ENCODE measurements at places on chromosomes 3 and 15.

DNA sequence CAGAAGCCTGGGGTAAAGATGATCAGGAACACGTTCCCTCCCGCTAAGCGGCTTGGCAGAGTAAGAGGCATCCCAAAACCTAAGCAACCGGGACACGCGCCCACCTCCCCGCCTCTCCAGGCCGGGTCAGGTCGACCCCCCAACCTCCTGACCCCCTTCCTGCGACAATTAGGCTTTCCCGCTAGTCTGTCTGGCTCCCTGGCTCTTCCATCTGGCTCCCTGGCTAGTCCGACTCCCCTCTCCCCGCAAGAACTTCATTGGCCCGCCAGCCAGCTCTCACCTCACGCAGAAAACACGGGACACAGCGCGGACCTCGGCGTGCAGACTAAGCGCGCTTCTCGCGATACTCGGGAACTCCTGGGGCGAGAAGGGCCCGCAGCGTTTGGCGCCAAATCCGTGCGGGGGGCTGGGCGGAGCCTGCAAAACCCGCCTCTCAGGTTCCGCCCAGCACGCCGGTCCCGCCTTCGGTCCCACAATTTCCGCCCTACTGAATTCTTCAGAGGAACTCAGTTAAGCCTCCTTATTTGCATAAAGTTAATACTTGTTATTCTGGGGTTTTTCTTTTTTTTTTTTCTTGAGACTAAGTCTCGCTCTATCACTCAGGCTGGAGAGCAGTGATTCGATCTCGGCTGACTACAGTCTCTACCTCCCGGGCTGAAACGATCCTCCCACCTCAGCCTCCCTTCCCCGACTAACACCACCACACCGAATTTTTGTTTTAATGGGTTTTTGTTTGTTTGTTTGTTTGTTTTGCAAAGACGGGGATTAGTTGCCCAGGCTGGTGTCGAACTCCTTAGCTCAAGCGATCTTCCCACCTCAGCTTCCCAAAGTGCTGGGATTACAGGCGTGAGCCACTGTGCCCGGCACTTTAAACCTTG is at the start of gene TIPIN:
TIPIN (minus strand) TSS at position 327 of the 878 bp plus-strand sequence. CDS start 3,738 bp downstream, outside the sequence.
- DNase-seq, result peak; percentile 98

DNA sequence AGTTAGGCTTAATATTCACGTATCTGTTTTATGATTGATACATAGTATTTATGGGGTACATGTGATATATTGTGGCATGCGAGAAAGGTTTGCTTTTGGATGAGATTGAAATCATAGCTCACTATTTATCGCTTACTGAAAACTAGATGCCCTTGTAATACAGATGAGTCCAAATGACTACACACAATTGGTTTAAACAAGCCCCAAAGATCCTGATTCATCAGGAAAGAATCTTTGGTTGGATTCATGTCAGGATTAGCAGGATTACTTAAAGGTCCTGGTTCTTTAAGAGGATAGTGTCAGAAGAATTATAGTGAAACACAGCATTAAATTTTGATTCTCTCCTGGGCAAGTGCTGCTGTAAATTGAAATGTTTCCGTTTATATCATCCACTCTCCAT is 18.6 kb upstream of the AADAC start:
- DNase-seq, result no peak

- DNase-seq, result no peak
These were observed 33.4 kb downstream of the EIF3J start for GRCh38 chr15:44570361-44570760.

- DNase-seq, result no peak
These were observed 206.3 kb upstream of the TP63 start for GRCh38 chr3:189424922-189425321.

DNA sequence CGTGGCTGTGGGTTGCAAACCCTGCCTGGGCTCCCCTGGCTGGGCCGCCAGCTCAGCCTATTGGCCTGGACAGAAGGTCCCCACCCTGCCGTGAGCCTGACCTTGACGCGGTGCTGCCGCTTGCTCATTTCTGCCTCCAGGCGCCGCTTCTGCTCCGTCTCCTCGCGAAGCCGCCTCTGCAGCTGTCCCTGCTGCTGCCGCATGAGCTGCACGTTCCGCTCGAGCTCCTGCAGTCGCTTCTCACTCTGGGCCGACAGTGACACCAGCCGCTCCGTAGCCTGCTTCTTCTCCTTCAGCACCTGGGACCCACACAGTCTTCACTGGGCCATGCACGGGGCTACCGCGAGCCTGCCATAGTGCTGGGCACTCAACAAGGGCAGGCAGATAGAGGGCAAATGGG is 21.7 kb downstream of the KIF7 start:
- DNase-seq, result no peak

GRCh38 chr3:71497367-71497897 is 86.1 kb downstream of the FOXP1 start:
- no peak for DNase-seq

DNA sequence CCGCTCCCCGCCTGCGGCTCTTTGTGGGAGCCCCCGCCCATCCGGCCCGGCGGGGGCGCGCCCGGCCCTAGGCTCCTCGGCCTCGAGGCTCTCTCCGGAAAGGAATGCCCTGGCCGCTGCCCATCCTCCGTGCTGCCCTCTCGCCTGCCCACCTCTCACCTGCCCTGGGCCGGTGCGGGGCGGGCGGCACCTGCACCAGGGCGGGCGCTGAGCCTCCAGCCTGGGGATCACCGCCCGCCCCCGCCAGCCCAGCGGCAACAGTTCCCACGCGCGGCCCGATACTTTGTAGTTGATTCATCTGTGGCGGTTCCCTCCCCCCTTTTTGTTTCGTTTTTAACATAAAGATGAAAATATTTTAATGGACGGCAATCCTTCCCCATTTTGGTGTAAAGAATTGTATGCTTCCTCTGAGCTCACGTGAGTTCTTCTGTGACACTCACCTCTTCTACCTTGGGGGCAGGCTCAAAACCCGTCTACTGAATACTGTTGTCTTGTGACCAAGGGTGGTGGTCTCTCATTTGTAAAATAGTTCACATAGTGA is 1.9 kb downstream of the KLF13 start:
- no peak for DNase-seq

- no peak for DNase-seq
These were observed 145.0 kb downstream of the NEK10 start for GRCh38 chr3:27224197-27224596.

- DNase-seq, result no peak
These were observed 236.4 kb upstream of the SGO1 start for GRCh38 chr3:20422391-20422790.

DNA sequence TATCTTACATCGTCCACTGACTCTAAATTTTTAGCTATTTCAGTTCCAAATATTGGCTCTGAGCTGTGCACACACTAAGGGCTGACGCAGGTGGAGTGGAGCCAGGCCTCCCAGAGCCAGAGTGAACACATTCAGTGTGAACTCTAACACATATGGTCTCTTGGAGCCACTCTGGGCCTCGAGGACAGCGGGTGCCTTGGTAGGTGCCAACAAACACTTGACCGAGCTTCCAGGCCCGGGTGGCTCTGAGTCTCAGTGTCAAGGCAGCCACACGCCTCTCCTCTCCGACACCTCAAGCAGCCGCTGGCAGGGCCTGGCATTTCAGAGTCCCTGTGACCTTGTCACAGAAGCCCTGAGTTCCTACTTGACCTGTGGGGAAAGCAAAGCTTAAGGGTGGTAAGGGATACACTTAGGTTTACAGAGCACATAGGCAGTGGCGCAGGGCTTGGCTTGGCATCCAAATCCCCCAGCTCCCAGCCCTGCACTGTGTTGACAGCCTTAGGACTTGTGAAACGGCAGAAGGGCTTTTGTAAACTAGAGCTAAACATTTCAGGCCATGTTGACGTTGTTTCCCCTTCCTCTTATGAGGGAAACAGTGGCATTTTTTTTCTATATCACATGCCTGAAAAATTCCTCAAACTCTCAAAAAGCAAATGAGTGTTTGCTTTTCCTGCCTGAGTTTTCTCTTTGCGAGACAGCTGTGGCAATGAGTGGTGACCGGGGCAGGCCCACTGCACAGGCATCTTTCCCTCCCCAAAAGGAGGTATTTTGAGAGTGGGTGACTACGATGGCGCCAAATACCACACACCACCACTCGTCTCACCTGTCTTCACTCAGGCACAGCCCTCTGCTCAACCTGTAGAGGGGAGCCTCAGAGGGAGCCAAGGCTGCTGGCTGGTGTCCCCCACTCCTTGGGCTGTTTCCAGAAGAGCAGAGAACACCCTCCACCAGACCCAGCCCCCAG is 60.8 kb downstream of the DAPK2 start:
- DNase-seq, result peak; percentile 57

DNA sequence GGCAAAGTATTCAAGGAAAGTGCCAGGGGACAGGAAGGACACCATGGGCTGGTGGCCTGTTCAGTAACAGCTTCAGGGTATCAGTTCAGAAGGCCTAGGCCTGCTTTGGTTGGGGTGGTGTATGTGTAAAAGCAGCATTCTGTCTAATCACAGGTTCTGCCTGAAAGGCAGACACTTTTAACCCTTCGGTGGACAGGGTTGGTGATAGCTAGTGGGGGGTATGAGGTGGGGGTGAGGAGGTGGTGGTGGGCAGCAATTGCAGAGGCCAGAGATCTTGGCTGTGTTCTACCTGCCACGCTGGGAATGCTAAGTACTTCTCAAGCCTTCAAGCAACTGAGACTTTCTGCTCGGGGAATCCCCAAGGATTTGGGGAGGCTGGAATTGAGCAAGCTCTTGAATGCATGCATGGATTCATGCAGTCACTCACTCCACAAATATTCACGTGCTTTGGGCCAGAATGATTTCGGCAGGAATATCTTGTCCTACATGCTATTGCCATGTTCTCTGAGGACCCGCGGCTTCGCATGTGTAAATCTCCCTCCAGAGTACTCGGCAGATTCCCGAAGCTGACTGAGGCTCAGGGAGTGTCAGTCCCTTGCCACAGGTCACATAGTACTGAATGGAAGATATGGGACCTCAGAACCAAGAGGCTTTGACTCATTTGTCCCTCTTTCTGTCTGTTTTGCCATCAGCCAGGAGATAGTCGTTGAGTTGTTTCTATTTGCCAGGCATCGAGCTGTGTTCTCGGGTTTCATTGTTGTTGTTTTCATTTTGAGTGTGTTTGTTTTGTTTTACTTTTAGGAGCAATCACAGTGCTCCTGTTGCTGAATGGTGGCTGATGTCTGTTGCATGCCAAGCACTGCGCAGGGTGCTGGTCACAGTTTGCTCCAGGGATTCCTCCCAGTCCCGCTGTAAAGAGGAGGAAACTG is 65.5 kb downstream of the SMAD3 start:
- DNase-seq, result no peak

GRCh38 chr3:157066335-157067098 is 93.4 kb downstream of the CCNL1 start:
- no peak for DNase-seq

GRCh38 chr3:82556113-82556512 is 794.7 kb upstream of the GBE1 start:
- no peak for DNase-seq

DNA sequence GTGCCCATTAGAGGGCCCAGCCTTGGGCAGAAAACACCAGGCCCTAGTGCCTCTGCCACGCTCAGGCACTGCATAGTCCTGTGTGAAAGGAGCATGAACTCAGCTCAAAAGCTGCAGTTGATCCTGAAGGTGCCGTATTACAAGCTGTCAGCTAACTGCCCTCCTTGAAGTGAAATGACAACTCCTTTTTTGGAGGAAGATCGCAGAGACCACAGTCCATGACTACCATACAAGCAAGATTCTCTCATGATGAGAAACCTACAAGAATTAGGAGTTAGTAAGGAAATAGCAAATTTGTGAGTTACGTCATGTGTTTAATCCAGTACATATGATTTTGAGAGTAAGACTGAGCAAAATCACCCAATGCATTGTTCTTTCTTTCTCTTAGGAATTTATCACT is 513.9 kb upstream of the NR2F2 start:
- no peak for DNase-seq

- no peak for DNase-seq
These were observed 852.1 kb upstream of the SEMA6D start for GRCh38 chr15:46865155-46865554.

- DNase-seq, result no peak
These were observed 73.4 kb downstream of the FAM174B start for GRCh38 chr15:92582206-92582605.

- DNase-seq, result no peak
These were observed 178.4 kb downstream of the ARRDC4 start for GRCh38 chr15:98138910-98139309.

DNA sequence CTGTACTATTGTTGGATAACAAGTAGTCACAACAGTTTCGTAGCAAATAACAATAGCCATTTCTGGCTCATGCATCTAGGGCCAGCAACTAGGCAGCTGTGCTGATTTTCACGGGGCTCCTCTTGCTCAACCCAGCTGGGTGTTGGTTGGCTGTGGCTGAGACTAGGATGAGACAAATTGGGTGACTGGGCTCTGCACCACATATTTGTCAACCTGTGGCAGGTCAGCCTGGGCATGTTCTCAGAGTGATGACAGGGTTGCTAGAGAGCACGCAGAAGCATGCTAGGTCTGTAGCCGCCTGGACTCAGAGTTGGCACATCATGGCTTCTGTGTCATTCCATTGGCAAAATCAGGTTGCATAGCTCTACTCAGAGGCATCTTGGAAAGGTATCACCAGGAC is 175.9 kb downstream of the OTOL1 start:
- no peak for DNase-seq

DNA sequence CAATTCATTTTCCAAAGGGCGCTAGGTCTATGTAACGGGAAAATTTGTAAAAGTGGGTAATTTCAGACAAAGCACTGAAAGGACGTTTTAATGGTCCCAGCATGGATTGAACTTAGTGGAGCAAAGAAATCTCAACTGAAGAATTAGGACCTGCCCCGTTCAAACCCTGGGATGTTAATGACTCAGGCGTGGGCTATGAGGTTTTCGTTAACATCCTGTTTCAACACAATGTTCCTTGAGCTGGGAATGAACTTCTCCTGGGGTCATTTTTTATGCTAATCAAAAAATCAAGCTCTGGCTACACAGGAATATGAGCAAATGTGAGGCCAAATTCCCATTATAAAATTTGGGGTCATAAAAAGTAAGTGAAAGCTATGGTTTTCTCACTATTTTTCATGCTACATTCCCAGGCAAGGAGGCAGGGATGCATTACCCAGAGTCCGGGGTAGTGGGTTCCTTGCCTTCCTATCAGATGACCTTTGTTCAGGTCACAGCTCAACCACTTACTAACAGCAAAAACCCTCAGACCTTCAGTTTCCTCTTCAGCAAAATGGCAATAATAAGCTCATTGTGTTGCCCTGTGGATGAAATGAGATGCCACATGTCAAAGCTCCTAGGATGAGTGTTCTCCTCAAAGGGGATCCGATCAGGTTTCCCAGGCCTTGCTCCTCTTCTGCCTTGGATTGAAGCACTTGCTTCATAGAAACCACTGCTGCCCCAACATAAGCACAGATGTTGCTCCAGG is 271.4 kb downstream of the ARRDC4 start:
- DNase-seq, result no peak

- no peak for DNase-seq
These were observed 136.1 kb upstream of the TOPAZ1 start for GRCh38 chr3:44105571-44105970.

DNA sequence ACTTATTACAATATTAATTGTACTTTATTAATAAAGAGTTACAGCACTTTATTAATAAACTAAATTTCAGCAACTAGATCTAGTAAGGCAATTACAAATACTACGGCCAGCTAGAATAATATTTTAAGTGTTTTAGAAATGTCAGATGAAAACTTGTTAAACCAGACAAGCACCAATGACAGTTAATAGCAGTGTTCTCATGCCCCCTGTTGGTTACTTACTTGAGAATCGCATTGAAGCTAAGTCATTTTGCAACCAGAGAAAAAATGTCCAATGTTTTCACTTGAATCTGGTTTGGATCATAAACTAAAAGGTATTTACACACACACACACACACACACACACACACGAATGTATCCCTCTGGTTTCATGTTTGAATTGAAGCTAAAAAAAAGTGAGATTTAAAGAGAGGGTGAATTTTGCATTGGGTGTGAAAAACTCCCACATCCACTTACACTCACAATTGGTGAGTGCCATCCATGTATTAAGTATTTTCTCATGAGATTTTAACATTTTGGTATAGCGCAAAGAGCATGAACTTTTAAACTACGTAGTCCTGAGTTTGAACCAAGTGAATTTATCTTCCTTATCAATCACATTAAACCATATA is 347.7 kb downstream of the ZBBX start:
- DNase-seq, result peak; percentile 82
